SHP77 (cell line): ENCODE measurements at places on chromosomes 3 and 15.

DNA sequence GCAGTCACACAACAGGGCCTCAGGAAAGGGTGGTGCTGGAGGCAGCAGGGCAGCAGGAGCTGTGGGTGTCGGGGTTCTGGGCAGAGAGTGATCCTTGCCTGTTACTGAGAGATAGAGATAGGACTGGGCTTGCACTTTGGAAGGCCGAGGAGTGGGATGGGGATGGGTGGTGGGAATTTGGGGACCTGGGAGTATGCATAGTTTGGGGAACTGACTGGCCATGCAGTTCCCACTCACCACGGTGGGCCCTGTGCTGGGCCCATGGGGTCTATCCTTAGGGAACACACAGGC is 192.5 kb upstream of the LINGO1 start:
- no peak for DNase-seq

- DNase-seq = no peak
Observed at GRCh38 chr3:25094932-25095685, 333.0 kb upstream of the RARB start.

- no peak for DNase-seq
Observed at GRCh38 chr3:126316501-126316939, 40.7 kb downstream of the KLF15 start.

DNA sequence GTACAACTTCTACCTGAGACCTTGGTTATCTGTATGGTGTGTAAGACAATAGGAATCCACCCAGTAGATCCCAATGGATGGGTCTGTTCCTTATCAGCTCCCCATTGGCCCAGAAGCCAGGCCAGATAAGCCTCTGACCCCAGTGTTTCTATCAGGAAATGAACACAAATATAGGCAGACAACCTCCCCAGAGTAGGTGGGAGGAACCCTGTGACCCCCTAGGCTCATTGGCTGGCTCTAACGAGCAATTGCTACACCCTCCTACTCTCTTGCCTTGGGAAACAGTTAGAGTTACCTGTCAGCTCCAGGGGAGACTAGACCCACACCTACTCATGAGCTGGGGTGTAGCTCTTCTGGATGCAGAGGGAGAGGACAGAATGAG is 299.9 kb downstream of the UACA start:
- DNase-seq = no peak

DNA sequence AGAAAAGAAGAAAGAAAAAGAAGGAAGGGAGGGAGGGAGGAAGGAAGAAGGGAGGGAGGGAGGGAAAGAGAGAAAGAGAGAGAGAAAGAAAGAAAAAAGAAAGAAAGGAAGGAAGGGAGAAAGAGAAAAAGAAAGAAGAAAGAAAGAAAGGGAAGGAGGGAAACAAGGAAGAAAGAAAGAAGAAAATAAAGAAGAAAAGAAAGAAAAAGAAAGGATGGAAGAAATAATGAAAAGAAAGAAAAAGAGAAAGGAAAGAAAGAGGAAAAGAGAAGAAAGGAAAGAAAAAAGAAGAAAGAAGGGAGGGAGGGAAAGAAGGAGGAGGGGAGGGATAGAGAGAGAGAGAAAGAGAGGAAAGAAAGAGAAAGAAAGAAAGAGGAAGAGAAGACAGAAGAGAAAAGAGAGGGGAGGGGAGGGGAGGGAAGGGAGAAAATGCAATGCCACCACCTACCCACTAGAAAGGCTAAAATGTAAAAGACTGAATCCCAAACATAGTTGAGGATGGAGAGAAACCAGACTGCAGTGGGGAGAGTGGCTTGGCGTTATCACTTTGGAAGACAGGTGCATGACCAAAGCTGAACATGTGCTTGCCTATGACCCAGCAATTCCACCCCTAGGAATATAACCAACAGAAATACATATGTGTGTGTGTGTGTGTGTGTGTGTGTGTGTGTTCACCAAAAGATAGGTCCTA is 66.9 kb upstream of the KLF13 start:
- DNase-seq = no peak

GRCh38 chr3:41169023-41169422 is 30.3 kb upstream of the CTNNB1 start:
- DNase-seq = no peak

- DNase-seq = no peak
Observed at GRCh38 chr3:25421747-25422146, 6.3 kb upstream of the RARB start.

- DNase-seq = no peak
Observed at GRCh38 chr3:188581365-188581764, 427.4 kb downstream of the LPP start.

- no peak for DNase-seq
Observed at GRCh38 chr3:43296565-43296964, 10.2 kb downstream of the SNRK start.

DNA sequence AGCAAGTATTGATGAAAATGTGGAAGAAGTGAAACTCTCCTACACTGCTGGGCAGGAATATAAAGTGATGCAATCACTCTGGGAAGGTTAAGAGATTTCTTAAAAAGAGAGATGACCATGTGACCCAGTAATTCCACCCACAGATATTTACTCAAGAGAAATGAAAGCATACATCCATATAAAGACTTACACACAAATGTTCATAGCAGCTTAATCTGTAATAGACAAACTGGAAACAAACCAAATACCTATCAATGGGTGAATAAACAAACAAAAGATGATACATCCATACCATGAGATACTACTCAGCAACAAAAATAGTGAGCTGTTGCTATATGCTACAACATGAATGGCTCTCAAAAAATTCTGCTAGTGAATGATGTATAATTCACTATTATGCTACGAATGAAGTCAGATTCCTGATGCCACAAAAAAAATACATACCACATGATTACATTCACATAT is 463.3 kb downstream of the MAGI1 start:
- no peak for DNase-seq

DNA sequence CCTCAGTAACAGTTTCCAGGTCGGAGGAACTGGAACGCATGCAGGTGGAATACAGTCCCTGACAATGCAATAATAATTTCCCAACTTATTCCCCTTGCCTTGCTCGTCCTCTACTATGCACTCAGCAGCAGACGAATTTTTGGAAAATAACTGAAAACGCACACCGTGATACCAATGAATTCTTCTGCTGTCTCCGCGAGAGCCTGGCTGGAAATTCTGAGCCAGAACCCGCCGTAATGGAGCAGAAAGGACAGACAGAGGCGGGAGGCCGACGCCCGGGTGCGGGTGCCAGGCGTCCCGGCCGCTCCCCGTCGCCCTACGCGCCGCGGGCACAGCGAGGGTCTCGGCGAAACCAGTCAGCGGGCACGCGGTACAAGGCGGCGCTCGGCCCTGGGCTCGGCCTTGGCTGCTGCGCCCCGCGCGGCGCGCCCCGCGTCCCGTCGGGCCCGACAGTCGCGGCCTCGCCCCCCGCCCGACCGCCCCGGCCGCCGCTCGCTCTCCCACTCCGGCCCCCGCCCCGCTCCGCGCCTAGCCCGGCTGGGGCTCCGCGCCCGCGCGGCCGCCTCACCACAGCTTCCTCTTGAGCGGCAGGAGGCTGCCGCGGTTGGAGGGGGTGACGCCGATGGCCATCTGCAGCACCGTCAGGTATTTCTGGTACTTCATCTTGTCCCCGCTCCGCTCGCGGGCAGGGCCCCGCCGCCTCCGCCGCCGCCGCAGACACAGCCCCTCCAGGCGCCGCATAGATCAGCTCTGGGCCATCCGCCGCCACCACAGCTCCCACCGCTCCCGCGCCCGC is 114.5 kb upstream of the GOLGA8J start:
- DNase-seq = no peak

DNA sequence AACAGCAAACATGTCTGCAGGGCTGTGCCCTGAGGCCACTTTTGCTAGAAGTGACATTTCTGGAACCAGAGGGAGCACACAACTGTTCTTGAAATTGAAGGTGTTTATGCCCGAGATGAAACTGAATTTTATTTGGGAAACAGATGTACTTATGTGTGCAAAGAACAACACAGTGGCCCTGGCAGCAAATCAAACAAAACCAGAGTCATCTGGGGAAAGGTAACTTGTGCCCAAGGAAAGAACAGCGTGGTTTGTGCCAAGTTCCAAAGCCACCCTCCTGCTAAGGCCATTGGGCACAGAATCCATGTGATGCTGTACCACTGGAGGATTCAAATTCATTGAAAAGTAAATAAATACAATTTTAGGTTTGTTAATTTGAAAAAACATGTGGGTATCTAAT is 31.2 kb upstream of the RARRES1 start:
- no peak for DNase-seq

DNA sequence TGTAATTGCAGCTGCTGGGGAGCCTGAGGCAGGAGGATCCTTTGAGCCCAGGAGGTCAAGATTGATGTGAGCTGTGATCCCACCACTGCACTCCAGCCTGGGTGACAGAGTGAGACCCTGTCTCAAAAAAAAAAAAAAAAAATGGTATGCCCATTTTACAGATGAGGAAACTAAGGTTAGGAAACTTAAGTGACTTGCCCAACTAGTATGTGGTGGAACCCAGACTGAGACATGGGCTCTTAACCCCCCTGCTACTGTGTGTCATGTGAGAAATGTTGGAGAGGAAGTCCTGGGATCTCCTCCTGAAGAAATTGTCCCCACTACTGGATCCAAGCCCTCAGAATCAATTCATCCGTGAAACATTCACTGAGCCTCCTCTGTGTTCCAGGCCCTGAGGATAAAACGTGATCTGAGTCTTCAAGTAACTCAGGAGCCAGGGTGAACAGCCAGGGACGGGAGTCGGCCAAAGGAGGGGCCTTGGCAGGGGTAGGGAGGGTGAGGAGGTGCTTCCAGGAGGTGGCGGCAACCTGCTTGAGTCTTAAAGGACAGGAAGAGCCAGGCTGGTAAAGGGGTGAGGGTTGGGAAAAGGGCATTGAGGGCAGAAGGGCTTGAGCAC is 19.6 kb upstream of the RNU6-1 start:
- no peak for DNase-seq

DNA sequence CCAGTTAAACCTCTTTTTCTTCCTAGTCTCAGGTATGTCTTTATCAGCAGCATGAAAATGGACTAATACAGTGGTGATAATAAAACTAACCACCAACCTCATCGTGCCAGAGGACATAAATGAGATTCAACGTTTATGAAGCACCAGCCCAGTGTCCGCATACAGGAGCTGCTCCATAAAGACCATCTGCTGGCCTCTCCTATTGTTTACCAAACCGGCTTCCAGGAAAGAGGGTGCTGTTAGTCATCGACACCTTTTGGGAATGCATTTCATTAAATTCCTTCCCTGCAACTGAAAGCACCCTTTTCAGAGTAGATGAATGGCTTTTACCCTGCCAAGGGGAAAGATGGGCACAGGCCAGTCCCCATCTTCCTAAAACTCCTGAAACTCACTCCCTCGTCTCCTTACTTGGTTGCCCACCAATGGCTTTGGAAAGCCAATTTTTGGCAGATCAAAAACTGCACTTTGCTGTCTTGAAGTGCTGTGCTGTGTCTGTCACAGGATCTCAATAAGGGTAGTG is 122.1 kb downstream of the AQP9 start:
- DNase-seq = peak; percentile 25

- no peak for DNase-seq
Observed at GRCh38 chr3:157157836-157158235, 2.1 kb downstream of the CCNL1 start.

DNA sequence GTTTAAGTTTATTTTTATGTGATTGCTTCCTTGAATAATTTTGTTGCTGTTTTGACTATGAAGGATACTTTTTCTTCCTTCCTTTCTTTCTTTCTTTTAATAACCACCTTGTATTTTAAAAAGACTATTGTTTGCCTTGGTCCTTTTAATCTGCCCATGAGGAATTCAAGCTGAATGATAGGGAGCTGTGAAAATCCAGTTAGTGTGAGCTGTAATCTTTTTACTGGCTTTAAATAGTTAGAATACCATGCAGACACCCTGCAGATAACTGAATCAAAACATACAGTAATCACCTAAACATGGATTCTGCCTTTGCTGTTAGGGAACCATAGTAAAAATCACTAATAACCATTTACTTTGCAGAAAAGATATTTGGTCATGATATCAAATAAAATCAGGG is 110.7 kb downstream of the RSRC1 start:
- DNase-seq = no peak

- DNase-seq = peak; percentile 65
Observed at GRCh38 chr3:13072239-13072599, 1.0 kb downstream of the IQSEC1 start.

DNA sequence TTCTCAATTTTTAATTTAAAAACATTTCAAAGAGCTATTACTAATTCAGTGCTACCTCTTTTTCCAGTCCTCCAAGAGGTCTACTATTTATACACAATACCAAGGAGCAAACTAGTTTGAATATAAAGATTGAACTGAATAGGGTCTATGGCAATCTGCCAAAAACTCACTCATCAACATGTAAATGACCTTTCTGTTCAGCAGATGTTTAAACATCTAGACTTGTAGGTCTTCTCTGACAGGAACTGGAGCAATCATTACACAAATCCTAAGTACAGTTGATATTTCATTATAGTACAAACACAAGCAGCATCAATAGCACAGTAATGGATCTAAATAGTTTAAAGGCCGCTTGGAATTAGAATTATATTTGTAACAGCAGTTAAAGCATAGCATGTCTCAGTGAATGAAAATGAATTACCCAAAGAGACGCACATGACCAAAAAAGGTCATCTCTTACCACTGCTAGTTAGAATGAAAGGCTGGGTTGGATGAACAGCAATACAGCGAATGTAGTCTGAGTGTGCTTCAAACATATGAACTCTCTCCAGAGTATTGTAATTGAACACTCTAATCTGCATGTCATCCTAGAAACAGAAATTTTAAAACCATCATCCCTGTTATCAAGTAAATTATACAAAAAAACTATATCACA is 10.7 kb downstream of the COPB2 start:
- peak; percentile 53 for DNase-seq

DNA sequence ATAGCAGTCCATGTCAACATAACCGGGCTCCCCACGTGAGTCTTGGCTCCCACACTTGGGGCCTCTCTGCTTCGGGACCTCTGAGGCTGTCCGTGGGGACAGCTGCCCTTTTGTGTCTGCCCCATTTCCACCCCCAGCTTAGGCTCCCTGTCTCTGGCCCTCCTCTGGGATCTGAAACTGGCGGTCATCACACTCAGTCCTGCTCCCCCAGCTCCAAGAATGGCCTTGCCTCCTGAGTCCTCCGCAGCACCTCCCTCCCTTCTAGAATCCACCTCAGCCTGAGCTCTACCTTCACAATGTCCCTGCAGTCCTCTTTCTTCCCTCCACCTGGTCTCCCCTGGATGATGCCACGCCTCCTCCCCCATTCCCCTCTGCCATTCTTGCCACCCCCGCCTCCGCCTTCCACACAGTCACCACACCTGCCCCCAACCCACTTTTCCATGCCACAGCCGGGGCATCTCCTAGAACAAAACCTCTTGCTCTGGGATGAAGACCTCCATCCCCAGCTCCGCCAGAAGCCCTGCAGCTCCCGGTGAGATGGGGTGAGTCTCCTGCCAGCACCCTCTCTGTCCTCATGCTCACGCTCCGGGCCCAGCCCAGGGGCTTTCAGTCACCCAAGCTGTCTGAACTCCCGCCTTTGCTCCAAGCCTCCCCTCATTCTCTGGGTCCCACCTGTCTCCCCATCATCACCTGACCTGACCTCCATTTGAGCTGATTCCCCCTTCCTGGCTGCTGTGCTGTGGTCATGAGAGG is 7.0 kb upstream of the ZXDC start:
- DNase-seq = no peak
